ENCODE measurements at places on chromosomes 16 and 17.

DNA sequence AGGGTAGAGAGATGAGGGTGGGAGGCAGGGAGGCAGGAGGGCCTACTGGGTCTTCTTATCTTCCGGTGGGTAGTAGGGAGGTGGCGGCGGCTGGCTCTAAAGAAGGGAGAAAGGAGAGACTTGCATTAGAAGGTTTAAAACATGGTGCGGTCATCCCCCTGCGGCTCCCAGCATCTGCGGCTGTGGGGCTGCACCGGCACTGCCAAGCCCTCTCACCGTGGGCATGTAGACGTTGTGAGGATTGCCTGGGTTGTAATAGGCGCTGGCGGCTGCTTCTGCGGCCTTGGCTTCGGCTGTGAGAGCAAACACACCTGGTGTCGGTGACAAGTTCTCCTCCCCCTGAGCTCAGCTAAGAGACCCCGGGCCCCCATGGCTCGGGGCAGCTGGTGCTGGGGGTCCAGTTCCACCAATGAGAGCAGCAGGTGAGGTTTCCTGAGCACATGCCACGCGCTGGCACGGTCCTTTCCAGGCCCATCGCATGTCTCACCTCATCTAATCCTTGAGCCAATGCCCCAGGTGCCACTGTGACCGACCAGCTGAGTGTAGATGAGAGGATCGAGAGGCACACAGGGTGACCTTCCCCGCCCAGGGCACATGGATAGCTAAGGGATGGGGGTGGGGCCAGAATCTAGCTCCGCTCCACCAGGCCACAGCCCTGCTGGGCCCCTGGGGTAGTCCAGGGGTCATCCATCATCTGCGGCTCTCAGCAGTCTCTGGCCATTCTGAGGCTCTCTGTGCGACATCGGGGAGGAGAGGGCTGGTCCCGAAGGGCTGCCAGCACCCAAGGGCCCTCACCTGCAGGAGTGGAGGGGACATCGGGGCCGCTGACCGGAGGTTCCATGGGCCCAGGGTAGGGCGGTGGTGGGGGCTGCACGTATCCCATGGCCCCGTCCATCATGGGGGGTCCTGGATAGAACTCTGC is 2.7 kb upstream of the UNC13D start:
- no peak for DNase-seq

DNA sequence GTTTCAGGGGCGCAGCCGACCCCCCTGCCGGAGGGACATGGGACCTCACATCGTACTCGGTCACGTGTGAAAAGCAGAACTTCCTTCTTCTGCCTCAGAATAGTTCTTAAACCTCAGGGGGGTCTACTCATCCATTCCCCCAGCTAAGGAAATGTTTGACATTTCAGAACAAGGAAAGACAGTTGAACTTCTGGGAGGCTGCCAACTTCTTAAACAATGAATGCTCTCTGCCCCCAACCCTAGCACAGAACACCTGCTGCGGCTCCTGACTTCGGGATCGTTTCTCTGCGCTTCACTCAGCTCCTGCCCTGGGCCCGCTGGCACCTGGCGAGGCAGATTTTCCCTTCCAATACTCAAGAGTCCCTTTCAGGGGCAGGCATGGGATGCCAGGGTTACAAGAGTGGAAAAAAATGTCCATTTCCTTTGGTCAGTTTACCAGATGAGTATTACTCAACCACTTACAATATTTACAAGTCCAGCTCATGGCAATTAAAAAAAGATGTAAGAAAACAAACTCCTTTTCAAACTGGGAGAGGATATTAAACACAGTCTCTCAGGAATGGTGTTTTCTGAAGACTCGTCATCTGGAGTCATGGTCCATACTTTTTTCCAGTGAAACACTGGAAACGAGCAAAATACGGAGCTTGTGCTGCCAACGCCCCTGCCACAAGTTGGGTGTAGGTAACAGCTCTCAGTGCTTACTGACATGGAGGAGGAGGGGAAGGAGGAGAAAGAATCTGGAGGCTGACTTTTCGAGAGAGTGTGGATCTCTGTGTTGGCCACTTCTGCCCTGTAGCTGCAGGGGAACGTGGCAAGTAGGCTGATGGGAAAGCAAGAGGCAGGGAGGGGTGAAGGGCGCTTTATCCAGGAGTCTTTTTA is 235.7 kb downstream of the NTN1 start:
- DNase-seq: no peak

GRCh38 chr17:35514564-35514963 is 22.9 kb downstream of the SLFN12L start:
- no peak for DNase-seq

- DNase-seq: no peak
Measured at GRCh38 chr16:766008-766819, 5.7 kb downstream of the MSLN start.

DNA sequence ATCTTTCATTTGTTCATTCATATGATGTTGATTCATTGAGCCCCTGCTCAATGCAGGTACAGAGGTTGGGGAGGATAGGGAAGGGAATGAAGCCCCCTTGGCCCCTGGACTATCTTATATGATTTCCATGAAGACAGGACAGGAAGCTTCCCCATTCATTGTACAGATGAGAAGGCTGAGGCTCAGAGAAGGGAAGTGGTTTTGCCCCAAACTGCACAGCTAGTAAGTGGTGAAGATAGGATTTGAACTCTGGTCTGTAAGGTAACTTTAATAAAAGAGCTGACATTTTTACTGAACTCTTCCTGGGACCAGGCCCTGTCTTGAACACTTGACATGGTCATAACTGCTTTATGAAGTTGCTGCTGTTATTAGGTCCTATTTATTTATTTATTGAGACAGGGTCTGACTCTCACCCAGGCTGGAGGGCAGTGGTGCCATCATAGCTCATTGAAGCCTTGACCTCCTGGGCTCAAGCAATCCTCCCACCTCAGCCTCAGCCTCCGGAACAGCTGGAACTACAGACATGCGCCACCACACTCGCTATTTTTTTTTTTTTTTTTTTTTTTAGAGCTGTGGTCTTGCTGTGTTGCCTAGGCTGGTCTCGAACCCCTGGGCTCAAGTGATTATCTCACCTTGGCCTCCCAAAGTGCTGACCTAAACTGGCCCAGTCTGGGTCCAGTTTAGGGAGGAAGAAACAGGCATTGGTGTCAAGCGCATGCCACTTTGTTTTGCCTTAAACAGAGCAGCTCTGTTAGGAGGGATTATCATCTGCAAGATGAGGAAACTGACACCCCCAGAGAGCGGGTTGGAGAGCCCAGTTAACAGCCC is 5.0 kb downstream of the CTF1 start:
- DNase-seq: no peak

- no peak for DNase-seq
Measured at GRCh38 chr17:40315678-40316570, 6.9 kb downstream of the RARA start.

DNA sequence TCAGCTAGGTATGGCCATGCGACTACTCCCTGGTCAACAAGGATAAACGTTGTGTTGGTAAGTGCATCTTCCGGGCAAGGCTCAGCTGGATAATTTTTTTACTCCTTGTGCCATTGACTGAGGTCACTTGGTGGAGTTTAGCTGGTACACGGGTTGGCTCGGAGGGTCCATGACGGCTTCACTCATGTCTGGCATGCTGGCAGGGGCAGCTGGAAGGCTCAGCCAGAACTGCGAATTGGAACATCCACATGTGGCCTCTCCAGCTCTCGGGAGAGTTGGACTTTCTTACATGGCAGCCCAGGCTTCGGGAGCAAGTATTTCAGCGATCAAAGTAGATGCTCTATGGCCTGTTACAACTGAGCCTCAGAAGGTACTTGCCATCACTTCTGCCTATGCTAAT is 31.5 kb upstream of the CRYBA1 start:
- no peak for DNase-seq

GRCh38 chr16:78098087-78098486 is 1.4 kb upstream of the WWOX start:
- DNase-seq: no peak

- DNase-seq: no peak
Measured at GRCh38 chr16:87929986-87930385, 6.3 kb downstream of the CA5A start.

DNA sequence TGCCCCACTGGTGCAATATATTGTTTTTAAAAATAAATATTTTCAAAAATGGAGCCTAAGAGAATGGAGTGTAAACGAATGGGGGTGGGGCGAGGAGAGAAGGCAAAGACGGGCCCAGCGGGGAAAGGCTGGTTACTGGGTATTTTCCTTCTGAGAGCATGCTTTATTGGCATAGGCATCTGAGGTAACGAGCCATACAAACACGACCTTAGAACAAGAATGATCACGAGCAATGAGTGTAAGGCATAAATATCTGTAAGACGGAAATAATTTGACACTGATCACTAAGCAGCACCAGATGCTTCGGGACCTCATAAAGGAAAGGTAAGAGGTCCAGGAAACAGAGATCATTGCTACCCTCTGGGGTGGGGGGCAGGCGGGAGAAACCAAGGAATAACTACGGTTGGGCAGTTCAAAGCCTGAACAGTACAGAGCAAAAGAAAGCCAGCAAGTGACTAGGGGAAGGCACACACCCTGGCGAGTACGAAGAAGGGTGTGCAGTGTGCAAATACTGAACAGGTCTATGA is 959 bp downstream of the SSH2 start:
- DNase-seq: no peak

DNA sequence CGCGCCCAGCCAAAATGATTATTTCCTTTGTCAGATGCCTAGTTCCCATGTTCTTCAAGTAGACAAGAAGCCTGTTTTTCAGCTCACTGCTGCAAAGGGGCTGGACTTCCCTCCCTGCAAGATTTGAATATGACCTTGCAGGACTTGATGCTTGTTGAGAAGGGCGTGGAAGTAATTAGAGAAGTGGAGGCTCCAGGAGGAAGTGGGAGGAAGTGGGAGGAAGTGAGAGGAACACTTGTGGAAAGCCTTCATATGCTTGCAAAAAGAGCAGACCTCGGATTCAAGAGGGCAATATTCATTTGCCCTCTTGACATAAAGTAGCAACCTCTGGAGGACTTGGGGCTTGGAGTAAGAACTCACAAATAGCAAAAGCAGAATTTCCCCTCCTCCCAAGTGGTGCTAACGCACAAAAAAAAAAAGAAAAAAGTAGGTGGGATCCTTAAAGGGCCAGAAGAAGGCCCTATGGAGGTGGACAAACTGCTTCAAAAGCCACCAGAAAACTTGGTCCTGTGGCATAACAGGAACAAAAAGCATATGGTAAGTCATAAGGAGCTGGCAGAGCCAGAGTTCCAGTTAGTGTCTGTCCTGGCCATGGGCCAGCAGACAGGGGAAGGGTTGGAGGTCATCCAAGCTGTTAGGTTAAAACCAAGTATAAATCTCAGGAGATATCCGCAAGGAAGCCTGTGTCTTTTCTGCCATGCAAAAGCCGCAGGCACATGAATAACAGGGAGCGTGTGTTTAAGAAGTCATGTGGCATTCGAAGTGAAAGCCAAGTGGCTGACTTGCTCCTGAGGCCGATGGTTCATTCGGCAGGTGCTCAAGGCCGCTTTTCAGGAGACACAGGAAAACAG is 20.6 kb upstream of the PRKAR1A start:
- DNase-seq: no peak

DNA sequence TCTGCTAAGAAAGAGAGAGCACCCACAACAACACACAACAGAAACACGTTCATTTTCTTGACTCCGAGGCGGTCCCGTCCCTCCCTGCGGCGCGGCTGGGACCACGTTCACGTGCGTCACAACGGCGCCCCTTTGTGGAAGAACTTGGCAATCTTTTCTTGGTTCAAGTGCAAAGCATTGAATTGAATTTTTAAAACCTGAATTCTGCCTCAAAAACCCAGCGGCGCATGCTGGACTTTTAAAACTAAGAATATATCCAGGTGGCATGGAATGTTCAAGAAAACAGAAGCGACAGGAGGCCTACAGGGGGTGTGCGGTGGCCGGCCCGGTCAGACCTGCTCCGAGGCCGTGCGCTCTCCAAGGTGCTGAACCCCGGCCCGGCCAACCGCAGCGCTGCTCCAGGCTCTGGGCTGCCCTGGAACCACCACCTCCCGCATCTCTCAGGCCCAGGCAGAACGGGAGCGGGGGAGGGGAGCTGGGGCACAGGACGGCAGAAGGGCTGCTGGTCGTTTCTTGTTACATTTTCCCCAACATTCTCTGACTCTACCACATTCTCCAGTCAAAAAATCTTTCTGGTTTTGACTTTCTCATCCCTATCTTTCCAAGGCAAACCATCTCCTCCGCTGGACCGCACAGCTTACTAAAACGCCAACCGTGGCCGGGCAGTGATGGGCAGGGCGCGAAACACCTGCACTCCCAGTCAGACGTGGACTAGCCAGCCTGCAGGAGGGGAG is 3.4 kb upstream of the HEXD start:
- DNase-seq: peak; percentile 75

- DNase-seq: no peak
Measured at GRCh38 chr16:70809392-70810060, 8.6 kb upstream of the VAC14 start.

DNA sequence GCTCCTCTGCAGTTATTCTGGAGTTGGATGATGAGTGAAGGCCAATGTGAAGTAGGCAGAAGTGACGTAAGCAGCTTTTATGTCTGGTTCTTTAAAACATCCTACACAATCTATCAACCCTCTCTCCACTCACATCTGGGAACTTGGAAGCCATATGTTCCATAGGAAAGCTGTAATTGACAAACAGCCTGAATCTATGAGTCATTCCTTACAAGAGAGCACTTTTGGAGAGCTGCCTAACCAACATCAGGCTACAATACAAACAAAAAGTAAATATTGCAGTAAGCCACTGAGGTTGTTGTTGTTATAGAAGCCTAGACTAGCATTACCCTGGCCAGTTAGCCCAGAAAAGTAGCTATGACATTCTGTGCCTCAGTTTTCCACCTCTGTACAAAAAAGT is 5.9 kb downstream of the CCL7 start:
- DNase-seq: no peak

DNA sequence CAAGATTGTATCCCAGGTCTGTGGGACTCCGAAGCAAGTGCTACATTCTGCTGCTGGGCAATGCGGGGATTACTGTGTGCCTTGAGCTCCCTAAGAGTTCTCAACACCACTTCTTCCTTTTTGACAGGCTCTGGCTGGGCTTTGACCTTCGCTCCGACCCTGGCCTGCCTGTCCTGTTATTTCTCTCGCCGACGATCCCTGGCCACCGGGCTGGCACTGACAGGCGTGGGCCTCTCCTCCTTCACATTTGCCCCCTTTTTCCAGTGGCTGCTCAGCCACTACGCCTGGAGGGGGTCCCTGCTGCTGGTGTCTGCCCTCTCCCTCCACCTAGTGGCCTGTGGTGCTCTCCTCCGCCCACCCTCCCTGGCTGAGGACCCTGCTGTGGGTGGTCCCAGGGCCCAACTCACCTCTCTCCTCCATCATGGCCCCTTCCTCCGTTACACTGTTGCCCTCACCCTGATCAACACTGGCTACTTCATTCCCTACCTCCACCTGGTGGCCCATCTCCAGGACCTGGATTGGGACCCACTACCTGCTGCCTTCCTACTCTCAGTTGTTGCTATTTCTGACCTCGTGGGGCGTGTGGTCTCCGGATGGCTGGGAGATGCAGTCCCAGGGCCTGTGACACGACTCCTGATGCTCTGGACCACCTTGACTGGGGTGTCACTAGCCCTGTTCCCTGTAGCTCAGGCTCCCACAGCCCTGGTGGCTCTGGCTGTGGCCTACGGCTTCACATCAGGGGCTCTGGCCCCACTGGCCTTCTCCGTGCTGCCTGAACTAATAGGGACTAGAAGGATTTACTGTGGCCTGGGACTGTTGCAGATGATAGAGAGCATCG is 2.4 kb downstream of the SLC16A13 start:
- DNase-seq: no peak

- no peak for DNase-seq
Measured at GRCh38 chr17:67052720-67053437, 8.5 kb downstream of the CACNG1 start.

Data from activated CD4-positive, alpha-beta T cell treated with anti-CD3 and anti-CD28 coated beads, Interleukin-2, amount 50 U/mL, for 4 hours (primary cell).